Large intestine (tissue), 12 donors: ENCODE measurements at places on chromosomes 4 and X. TPM values are rescaled to one million over a fixed set of nuclear protein-coding genes. Genes with fewer than 3 reads are reported as not detected.

Gene CLDN24
- 0.10 TPM for polyA plus RNA-seq

Gene MGARP
- 0.37 TPM for polyA plus RNA-seq

Gene TMEM31
- polyA plus RNA-seq: 0.43 TPM

Gene WDR19
- polyA plus RNA-seq: 26.2 TPM

Gene PNMA6A
- 11.9 TPM for polyA plus RNA-seq

Gene FTHL17
- polyA plus RNA-seq: not detected

Gene KLHL2
- polyA plus RNA-seq: 15.0 TPM

Gene GAGE13
- polyA plus RNA-seq: not detected

Gene ASB12
- 0.52 TPM for polyA plus RNA-seq

Gene CFAP299
- 0.16 TPM for polyA plus RNA-seq

Gene FAM47A
- polyA plus RNA-seq: not detected

Gene PRRG3
- polyA plus RNA-seq: 2.1 TPM

Gene CXCL6
- polyA plus RNA-seq: 0.19 TPM

Gene NOX1
- polyA plus RNA-seq: 1.8 TPM

Gene AWAT2
- polyA plus RNA-seq: not detected

Gene ASMT
- not detected for polyA plus RNA-seq

Gene TEX11
- polyA plus RNA-seq: 0.09 TPM

Gene EPHA5
- polyA plus RNA-seq: 0.72 TPM

Gene PTCHD1
- 0.66 TPM for polyA plus RNA-seq

Gene DMRTC1B
- polyA plus RNA-seq: 1.5 TPM

Gene TAF7L
- polyA plus RNA-seq: 0.18 TPM

Gene S100G
- 18.2 TPM for polyA plus RNA-seq

Gene PLAC1
- polyA plus RNA-seq: 0.04 TPM

Gene SLC9B2
- 5.8 TPM for polyA plus RNA-seq

Gene PAGE2
- polyA plus RNA-seq: 0.15 TPM

Gene CT45A10
- polyA plus RNA-seq: not detected

Gene TBC1D9
- 27.9 TPM for polyA plus RNA-seq

Gene GPR82
- polyA plus RNA-seq: 1.4 TPM

Gene GAGE12F
- not detected for polyA plus RNA-seq

Gene MORC4
- 15.2 TPM for polyA plus RNA-seq

Gene PFKFB1
- 0.63 TPM for polyA plus RNA-seq

Gene CSAG1
- not detected for polyA plus RNA-seq

Gene OCRL
- 23.6 TPM for polyA plus RNA-seq

Gene LGI2
- 3.0 TPM for polyA plus RNA-seq

Gene NLGN4X
- polyA plus RNA-seq: 7.2 TPM

Gene TMEM144
- polyA plus RNA-seq: 93.1 TPM

Gene H2BW1
- not detected for polyA plus RNA-seq

Gene IBSP
- 0.03 TPM for polyA plus RNA-seq

Gene ZNF157
- polyA plus RNA-seq: 0.27 TPM

Gene FHIP1A
- polyA plus RNA-seq: 5.0 TPM

Gene TCEAL6
- polyA plus RNA-seq: 1.1 TPM

Gene EMCN
- polyA plus RNA-seq: 8.7 TPM

Gene SATL1
- 0.22 TPM for polyA plus RNA-seq

Gene SHOX
- 0.01 TPM for polyA plus RNA-seq

Gene GSX2
- polyA plus RNA-seq: not detected

Gene KLHL4
- polyA plus RNA-seq: 4.1 TPM

Gene CTAG2
- not detected for polyA plus RNA-seq

Gene BBS12
- 7.8 TPM for polyA plus RNA-seq

Gene HSPA4L
- 2.1 TPM for polyA plus RNA-seq

Gene RBM47
- polyA plus RNA-seq: 98.4 TPM

Gene TNIP3
- 0.16 TPM for polyA plus RNA-seq

Gene SERPINA7
- 0.48 TPM for polyA plus RNA-seq
